GM23248 (cell line): ENCODE measurements at places on chromosomes 5 and 9.

DNA sequence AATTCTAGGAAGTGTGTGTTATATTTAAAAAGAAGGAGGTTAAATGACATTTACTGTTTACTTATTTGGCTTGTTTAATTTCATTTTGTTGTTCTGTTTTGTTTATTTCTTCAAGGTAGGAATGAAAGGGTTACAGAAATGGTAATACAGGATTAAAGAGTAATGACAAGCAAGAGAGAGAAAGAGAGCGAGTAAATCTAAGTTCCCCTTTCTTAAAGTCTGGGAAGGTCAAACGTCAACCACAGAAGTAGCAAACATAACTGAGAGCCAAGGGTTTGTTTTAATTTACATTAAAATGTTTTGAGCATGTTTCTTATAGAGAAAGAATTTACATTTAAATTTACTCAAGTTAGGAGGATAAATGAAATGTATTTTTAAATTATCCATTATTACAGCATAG lies 18.7 kb downstream of the HCN1 start:
- no peak for DNase-seq

DNA sequence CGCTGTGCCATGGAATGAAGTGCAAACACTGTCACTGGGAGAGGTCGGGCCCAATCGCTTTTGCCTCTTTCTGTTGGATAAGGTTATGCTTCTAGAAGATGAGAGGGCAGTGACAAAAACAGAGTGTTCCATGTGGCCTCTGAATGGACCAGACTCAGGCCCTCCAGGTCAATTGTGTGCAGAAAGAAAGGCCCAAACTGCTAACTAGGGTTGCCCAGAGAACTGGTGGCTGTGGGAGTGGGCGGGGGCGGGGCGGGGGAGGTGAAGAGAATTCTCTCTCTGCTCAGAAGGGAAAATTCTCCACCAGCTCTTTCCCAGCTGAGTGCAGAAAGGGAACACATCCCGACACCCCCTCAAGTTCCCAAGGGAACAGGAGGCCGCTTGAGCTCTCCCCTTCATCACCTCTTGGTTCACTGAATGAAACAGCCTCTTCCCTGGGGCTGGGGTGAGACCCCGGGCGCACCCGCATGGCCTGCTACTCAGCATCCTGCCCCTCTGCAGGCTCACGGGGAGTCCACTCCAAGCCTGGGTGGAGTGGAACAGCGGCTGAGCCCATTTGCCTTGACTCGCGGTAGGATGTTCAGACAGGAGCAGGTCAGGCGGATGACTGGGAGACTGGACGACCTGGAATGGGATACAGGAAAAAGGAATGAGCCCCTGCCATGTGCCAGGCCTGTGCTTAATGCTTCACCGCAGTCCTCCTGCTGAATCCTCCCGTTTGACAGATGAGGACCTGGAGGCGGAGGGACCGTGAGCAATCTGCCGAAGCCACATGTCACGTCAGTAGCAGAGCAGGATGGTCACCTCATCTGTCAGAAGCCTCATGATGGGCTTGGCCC lies 93.8 kb upstream of the FANCC start:
- DNase-seq, result no peak

DNA sequence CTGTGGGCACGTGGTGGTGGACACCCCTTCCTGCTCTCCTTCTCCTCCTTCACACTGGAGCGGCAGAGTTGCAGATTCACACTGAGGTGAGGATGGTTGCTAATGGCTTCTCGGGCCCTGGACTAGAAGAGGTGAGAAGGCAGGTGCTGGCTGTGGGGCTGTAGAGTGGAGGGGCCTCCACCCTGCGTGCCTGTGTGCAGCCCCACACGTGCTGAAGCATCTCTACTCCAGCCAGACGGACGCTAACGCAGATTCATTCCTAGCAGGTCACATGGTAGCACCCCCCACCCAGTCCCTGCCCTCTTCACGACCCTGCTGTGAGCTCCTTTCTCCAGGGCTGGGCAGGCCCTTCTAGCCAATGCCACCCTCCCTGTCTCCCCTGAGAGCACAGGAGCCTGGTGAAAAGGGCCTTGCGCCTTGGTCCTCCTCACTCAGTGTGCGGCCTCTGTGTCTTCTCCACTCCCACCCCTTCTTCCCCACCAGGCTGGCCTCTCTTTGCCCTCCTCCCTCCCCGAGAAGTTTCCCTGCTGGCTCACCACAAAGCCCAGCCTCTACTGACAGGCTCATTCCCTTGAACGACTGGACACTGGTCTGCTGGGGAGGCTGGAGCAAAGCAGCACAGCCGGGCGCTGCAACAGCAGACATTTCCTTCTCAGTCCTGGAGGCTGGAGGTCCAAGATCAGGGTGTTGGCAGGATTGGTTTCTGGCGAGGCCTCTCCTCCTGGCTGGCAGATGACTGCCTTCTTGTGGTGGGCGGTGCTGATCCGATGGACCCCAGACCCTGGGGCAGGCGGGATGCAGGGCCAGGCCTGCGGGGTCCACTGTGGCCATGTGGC lies 14.2 kb downstream of the CACNA1B start:
- no peak for DNase-seq

GRCh38 chr9:133742849-133743444 lies 4.8 kb upstream of the SARDH start:
- peak; percentile 66 for DNase-seq

- peak; percentile 86 for DNase-seq
Observed at GRCh38 chr5:151202381-151203139, 21.3 kb downstream of the CCDC69 start.
